ENCODE measurements at places on chromosomes 12 and 14. TPM values are rescaled to one million over a fixed set of nuclear protein-coding genes. Genes with fewer than 3 reads are reported as not detected.

DAD1 gene
- total RNA-seq: 529 TPM

PRICKLE1 gene
- total RNA-seq: 4.4 TPM

RNASE1 gene
- 0.21 TPM for total RNA-seq

SMAGP gene
- 1.8 TPM for total RNA-seq

DNA sequence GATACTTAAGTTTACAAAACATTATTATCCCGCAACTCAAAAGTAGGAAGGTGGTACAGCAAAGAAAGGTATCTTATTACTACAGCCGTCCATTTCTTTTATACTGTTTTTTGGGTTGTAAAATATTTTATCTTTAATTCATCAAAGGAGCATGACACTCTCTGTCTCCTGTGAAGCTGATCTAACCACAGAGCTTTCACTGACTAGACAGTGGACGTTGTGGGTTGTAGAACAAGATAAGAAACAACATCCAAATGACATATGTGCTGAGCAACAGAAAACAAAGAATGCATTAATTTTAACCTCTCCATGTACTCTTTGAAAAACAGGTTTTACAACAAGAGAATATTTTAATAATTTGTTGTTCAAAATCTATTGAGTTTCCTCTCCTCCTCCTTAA lies 195.9 kb upstream of the FBXO33 start:
- no peak for DNase-seq

DNA sequence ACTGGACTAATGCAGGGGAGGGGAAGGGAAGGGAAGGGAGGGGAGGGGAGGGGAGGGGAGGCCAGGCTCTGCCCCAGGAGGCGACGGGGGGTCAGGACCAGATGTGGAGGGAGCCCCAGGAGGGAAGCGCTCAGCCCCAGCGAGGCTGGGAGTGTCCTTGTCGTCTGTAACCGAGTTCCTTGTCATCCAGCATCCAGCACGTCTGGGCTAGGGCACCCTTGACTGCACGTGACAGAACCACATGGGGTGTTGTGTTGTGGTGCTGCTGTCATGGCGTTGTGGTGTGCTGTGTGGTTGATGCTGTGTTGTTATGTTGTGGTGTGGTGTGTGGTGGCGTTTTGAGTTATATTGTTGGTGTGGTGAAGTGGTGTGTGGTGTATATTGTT lies 28.4 kb upstream of the SFSWAP start:
- DNase-seq: no peak

DNA sequence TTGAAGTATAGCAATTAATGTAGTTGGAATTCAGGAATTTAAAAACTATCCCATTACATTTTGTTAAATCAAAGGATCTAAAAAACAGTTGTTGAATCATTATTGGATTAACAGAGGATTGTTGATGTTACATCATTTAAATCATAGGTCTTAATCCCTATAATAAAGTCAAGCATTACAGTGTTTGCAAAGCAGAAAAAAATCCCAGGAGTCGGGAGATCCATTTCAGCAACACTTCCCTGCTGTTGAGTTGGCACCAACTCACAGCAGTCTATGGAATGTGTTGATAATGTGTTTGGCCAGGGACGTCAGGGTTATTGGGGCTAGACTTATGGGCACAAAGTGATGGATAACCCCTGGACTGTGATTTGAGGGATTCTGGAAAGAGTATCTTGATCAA lies 99.1 kb upstream of the TMTC1 start:
- DNase-seq: no peak

GRCh38 chr12:31228811-31229792 lies 96.8 kb downstream of the SINHCAF start:
- no peak for DNase-seq

GRCh38 chr14:53663709-53664108 lies 292.9 kb downstream of the BMP4 start:
- peak; percentile 37 for DNase-seq

GRCh38 chr12:98744680-98745079 lies 99.6 kb downstream of the APAF1 start:
- DNase-seq: no peak

- no peak for DNase-seq
These were observed 4.5 kb upstream of the MIA2 start for GRCh38 chr14:39229222-39229543.

DNA sequence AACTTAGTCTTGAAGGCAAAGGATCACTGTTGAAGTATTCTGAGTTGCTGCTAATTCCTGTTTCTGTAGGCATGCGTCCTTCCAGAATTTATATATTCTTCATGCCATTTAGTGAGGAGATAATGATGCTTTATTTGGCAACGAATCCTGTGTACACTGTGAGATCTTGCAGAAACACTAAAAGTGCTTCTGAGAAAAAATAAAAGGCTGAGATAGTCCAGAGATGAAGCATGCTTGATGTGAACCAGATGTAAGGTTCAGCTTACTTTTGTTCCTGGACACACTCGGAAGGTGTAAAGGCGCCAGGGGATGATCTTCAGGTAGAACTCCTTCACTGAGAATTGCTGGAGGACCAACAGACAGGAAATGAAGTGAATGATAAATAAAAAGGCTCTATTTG lies 39.1 kb downstream of the AREL1 start:
- no peak for DNase-seq

DNA sequence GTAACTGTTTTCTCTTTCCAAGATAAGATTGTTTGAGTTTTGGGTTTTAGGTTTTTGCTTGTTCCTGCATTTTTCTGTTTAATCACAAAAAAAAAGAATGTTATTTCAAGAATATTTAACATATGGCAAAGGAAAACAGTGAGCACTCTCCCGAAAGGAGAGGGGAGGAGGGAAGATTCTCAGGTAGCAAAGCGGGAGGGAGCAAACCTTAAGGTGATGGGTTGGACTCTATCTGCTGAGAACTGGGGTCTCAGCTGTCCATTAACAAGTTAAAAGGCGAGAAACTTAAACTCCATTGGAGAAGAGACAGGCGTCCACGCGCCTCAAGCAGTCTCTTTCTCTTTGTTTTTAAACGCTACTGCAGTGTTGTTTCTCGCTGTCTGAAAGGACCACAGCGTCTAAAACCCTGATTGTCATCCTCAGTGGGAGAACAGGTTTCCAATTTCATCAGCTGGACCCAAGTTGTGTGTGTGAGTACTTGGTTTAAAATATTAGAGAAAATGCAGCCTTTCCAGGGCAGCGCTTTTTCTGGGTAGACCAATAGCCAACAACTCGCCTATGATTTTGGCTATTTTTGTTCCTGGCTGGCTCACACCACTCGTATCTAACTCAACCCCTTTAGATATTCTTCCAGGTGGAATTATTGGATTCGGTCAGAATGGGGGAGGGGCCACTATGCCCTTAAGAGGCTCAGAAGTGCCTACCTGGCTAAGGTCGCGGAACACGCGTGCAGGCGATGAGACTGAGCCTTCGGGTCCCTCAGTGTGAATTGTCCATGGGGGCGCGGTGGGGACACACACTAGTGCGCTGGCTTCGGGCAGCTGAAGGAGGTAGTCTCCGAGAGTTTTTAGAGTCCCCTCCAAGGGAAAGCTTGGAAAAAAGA lies 8.2 kb downstream of the SIX1 start:
- DNase-seq: no peak
